ENCODE measurements at places on chromosomes 13 and 19.

DNA sequence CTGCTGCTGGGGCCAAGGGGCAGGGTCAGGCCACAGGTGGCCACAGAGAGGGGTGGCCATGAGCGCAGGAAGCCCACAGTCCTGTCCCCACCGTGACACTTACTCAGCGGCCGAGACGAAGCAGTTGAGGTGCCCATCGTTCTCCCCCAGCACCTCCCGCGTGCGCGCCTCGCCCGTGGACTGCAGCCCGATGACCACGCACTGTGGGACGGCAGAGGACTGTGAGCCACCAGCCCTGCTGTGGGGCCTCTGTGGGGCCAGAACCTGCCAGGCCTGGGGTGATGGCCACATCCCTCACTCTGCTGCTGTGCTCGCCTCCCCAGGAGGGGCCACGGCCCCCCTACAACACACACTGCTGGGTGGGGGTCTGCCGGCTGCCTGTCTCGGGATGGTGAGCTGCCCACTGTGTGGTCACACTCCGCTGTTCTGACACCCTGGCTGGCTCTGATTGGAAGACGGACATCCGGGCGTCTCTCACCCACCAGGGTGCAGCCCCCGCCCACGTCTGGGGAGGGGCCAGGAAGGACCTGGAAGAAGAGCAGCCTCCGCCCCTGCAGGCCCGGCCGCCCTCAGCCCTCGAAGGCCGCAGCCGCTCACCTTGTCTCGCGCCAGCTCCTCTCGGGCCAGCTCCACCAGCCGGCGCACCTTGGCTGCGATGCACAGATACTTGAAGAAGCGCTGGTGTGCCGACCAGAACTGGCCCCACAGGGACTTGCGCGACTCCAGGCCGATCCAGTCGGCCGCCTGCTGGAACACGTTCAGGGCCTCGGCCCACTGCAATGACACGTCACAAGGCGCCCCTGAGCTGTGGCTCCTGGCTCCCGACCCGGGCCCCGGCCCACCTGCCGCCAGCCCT is 13.2 kb downstream of the GPX4 start:
- no peak for DNase-seq

GRCh38 chr13:35139591-35139990 is 197.5 kb downstream of the NBEA start:
- DNase-seq: no peak

DNA sequence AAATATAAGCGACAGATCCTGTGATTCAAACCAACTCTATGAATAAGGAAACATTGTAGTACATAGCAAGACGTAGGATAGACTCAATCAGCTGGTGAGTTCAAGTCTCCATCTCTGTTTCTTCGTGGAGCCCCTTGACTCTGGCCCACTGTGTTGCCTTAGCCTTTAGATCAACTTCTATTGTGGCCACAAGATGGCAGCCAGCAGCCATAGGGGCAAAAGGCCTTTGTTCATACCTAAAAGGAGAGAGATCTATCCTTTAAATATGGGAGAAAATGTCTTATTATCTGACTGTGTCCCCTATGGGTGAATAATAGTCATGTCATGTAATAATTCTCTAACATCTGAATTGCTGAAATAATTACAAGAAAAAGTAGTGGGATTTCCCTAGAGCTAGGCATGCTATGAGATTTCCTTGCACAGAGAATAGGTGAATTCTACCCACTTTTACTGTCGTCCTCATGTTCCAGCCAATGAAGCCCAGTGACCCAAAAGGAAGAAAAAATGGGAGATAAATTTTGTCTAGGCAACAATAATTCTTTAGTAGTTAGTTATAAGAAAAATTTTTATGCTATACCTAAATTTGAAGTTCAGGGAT is 129.4 kb downstream of the PCDH20 start:
- DNase-seq: no peak

- no peak for DNase-seq
Observed at GRCh38 chr13:112722433-112723263, 32.8 kb downstream of the ATP11A start.

DNA sequence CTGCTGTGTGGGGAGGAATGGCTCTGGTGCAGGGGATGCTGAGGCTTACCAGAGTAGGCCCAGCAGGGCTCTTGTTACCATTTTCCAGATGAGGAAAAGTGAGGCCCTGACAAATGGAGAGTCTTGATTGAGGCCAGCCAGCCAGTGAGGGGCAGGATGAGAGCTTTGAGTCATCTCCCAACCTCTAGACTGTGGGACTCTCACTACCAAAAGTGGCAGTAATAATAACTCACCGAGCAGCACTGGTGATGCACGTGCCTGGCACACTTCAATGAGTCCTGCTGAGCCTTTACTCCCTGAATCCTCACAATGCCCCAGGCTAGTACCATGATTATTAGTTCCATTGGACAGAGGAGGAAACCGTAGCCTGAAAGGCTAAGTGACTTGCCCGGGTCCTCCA is 7.8 kb downstream of the CIC start:
- DNase-seq: no peak

- no peak for DNase-seq
Observed at GRCh38 chr19:16626796-16627192, 1.2 kb downstream of the MED26 start.

Measured in activated CD8-positive, alpha-beta memory T cell treated with anti-CD3 and anti-CD28 coated beads for 4 hours (primary cell).